ENCODE measurements at places on chromosomes 2 and 18. TPM values are rescaled to one million over a fixed set of nuclear protein-coding genes. Genes with fewer than 3 reads are reported as not detected.

The RAD51AP2 gene
- total RNA-seq = not detected

DNA sequence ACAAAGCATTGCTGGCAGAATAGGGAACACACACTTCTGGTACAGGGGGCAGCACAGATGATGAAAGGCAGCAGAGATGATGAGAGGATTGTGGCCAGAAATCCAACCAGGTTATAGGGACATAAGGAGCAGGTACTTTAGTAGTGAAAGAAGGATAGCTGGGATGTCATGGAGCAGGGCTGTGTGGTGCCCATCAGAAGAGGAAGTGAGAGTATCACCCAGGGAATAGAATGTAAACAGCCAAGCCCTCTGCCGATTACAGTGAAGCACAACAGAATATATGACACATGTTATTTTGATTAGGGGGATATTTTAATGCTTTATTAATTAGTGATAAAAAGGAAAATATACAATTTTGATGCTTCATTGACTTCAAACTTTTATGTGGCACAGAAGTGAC, 883.4 kb upstream of the CDH2 start:
- no peak for DNase-seq

The C1GALT1C1L gene
- total RNA-seq = not detected

GRCh38 chr18:32275221-32275620, 85.4 kb downstream of the MEP1B start:
- DNase-seq = no peak

DNA sequence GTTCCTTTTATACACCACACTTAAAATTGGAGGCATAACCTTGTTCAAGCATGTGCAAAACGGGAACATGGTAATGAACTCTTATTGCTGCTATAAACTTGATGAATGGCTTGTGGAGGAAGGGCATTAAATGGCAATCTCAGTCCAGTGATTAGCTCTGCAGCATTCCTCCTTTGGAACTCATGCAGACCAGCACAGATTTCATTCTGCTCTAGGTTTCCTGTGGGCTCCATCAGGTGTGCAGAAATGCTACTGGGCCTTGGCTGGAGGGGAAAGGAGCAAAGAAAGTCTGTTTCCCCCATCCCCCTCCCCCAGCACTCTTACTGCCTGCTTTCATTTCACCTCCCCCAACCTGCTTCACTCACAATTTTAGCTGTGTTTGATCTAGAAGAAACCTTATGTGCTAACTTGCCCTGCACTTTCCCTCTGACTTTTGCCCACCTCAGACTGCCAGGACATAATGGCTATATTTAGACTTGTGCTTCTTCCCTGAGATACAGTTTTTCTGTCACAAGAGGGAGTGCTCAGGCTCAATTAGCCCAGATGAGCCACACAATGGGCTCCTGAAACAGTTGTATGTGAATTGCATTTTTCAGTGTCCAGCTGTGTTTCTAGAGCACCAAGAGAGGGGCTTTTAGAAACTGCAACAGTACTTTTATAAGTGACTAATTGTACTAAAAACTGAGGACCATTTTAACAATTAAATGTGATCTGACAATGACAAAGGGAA, 109.8 kb downstream of the FSHR start:
- no peak for DNase-seq

The G6PC2 gene
- not detected for total RNA-seq

The LYPD6 gene
- total RNA-seq = not detected

- DNase-seq = no peak
Observed at GRCh38 chr2:99420031-99420430, 69.8 kb downstream of the REV1 start.

DNA sequence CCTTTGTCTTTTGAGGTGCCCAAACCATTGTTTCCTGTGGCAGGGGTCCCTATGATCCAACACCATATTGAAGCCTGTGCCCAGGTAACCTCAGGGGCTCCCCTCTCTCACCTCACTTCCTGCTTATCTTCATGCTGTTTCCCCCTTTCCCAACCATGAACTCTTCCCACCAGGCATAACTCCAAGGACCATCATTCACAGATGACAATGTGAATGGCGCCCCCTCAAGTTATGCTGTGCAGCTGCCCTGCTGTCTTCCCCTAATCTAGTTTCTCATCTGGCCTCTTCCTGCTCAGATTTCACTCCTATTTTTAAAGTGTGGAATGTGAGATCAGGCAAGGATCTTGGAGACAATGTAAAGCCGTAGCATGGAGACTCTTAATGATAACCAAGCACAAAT, 1.4 kb downstream of the GMPPA start:
- DNase-seq = no peak

GRCh38 chr2:3726511-3726910, 23.1 kb downstream of the DCDC2C start:
- no peak for DNase-seq

- DNase-seq = no peak
Observed at GRCh38 chr2:17915811-17916518, 37.5 kb downstream of the KCNS3 start.

The PDE11A gene
- not detected for total RNA-seq

The BMP10 gene
- total RNA-seq = not detected
